ENCODE measurements at places on chromosomes 2 and 18.
A peak's percentile ranks its signal among the peaks of the same experiment; 100 is the strongest.

DNA sequence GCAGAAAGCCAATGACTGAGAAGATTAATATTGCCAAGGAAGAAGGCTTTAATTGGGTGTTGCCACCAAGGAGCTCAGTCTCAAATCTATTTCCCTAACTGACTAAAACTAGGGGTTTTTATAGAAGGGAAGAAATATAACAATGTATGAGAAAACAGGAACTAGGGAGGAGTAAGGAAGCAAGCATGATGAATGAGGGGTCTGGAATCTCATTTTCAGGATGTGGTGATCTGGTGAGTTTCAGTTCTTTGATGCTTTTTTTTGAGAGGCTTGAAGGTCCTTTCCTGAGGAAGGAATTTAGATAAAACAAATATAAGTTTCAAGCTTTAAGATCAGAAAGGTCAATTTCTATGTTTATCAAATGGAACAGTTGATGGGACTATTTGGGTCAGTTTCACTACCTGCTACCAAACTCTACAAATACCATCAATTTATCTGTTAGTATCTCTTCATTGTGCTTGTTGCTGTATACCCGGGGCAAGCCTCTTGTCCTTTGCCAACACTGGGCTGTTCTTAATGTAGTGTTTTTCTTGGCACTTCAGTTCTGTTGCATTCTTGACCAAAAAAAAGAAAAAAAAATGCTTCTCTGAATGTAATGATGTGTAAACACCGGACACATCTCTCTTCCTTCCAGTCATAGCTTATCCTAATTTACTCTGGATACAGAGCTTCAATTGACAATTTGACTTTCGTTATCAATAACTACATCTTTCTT is 357.0 kb downstream of the GALNT13 start:
- no peak for DNase-seq

DNA sequence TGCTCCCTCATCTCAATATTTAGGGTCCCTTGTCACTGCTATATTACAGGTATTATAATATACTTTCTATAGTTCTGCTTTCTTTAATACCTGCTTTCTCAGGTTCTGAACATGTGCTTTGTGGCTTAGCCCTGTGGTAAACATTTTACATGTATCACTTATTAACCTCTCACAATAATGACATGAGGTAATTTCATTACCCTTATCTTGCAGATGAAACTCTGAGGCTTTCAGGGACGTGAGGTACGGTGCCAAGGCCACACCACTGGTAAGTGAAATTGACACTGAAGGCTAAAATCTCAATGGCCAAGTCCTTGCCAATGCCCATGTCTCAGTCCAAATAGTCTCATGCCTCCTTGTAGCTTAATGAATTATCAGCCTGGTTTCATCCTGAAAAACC is 21.7 kb downstream of the LINC00305 start:
- DNase-seq = no peak

GRCh38 chr2:216865658-216866057 is 5.8 kb upstream of the TNP1 start:
- DNase-seq = no peak

DNA sequence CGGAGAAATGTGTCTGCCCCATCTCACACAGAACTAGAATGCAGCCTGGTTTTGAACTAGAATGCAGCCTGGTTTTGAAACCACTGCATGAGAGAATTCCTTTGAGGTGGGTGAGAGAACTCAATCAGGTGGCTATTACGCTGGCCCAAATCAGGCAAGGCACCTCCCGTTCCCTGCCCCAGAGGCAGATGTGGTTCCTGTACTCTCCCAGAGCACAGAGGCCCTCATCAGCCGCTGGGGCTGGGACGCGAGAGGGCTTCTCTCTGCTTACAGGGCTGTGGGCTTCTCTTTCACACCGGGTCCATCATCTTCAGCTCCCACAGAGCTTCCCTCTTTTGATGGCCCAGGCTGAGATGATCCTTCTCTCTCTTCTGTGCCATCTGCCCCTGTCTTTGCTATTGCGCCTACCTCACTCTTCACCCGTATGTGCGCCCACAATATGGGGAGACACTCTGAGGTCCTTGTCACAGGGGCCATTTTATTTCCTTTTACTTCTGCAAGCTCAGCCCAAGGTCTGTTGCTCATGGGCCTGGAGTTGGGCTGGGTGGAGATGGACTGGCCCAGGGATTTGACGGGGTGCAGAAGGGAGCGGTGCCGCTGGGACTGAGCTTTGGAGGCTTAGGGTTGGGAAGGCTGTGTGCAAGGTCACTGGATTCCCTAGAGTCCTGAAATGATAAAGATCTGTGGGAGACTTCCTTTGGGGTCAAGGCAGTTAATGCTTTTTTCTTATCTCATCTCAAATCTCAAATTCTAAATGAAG is 84.4 kb upstream of the HS6ST1 start:
- no peak for DNase-seq

DNA sequence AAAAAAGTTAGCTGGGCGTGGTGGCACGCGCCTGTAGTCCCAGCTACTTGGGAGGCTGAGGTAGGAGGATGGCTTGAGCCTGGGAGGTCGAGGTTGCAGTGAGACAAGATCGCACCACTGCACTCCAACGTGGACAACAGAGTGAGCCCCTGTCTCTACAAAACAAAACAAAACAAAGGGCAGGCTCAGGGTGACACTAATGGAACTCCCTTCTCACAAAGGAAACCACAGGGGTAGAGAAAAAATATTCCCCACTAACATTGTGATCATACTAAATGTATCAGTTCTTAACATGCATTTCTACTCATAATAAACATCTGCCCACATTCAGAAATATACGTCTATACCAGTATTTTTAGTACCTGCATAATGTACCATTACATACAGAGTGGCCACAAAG is 21.1 kb downstream of the STAM2 start:
- DNase-seq = no peak

DNA sequence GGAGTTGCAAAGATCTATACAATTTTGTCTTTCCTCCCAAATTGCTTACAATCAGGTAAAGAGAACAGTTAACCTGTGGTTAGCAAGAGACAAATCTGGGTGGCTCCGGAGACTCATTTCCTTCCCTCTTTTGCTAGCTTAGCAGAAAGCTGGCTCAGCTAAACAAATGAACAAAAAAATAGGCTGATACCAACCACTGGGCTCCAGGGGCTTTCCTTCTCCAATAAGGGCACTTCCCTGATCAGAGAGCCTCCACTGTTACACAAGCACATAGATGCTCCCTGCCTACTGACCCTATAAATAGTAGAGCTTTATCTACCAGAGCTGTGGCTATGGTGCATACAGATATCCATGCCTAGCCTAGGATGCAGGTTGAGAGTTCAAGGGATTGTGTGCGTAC is 90.1 kb upstream of the ARL5A start:
- DNase-seq = no peak

DNA sequence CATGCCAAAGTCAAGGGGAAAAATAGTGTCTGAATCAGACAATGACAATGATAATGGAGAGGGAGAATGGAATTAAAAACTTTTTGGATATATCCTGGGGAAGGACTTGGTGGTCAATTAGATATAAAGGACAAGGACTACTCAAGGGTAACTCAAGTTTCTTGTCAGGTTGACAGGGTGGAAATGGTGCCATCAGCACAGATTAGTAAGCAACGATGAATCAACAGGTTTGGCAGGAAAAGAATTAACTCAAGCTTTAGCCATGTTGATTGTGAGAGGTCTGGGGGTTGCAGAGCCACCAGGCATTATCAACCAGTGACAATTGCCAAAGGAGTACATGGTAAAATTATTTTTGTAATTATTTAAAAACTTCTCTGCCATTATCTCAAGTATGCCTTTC is 35.8 kb upstream of the SPATS2L start:
- DNase-seq = no peak

- DNase-seq = no peak
These were observed 136.1 kb upstream of the LGALSL start for GRCh38 chr2:64317707-64318475.

DNA sequence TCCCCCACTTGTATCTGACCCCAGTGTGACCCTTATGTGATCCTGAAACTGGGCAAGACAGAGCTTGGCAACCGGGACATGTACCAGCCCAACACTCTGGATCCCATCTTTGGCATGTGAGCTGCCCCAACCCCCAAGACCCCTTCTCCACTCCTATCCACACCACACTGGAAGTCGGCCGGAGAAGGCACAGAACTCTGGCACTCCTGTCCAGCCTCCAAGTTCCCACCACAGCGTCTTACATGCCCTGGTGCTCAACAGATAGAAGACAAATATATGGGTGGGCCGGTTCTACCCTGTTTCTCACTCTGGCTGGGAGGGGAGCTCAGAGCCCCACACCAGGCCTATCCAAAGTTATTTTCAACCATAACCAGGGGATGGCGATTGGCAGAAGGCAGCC is 40.8 kb downstream of the LMAN2L start:
- DNase-seq = no peak

- peak; percentile 82 for DNase-seq
These were observed 26.6 kb upstream of the NOTO start for GRCh38 chr2:73175663-73176204.

DNA sequence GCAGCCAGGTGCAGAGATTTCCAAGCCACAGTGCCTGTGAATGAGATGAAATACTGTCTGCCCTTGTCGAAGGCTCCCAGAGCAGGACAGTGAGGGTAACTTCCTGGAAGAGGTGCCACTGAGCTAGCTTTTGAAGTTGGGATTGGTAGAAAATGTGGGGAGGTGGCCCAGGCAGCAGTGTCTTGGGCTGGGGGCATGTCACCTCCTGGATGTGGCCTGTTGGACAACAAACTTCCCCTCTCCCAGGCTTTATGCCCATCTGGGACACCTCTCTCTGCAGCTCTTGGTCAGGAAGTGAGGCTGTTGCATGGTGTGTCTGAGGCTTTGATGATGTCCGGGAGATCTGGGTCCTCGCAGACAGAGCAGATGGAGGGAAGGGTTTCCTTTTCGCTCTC is 151.4 kb downstream of the DYSF start:
- DNase-seq = peak; percentile 44
